ENCODE measurements at places on chromosomes 7 and 10.

GRCh38 chr10:34722404-34722803, 92.7 kb downstream of the PARD3 start:
- DNase-seq: no peak

DNA sequence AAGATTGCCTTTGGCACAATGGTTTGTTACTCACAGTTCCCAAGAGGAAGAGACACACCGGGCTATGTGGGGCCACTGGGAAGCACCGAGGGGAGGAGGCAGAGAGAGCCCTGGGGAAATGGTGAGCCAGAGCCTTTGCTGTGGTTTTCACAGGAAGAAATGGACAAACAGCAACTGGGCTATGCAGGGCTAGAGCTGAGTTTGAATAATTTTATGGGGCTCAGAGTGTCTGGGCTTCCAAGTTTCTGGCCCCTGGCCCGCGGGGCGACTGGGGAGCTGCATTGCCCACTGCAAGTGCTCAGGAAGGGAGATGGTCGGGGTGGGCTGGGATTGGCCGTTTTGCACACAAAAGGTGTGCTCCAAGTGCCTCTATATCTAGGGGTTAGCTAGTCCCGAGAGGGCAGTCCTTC, 92.6 kb downstream of the CHST15 start:
- DNase-seq: no peak

GRCh38 chr7:84971360-84971759, 215.5 kb downstream of the SEMA3D start:
- DNase-seq: no peak

DNA sequence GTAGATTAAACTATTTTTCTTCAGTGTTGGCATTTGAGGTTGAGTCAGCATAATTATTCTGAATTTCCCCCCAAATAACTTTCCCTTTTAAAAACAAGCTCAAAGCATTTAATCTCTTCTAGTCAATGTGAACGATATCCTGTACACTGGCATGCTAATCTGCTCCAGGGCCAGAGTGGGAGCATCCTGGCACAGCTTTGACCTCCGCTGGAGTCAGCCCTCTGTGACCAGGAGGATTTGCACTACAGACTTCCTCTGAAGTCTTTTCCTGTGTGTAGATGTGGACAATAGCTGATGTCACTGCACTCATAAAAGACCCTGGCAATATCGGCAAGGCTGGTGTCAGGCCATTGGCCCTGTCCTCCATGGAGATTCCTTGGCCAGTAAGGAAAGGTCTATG, 340.2 kb downstream of the CDC14C start:
- no peak for DNase-seq

DNA sequence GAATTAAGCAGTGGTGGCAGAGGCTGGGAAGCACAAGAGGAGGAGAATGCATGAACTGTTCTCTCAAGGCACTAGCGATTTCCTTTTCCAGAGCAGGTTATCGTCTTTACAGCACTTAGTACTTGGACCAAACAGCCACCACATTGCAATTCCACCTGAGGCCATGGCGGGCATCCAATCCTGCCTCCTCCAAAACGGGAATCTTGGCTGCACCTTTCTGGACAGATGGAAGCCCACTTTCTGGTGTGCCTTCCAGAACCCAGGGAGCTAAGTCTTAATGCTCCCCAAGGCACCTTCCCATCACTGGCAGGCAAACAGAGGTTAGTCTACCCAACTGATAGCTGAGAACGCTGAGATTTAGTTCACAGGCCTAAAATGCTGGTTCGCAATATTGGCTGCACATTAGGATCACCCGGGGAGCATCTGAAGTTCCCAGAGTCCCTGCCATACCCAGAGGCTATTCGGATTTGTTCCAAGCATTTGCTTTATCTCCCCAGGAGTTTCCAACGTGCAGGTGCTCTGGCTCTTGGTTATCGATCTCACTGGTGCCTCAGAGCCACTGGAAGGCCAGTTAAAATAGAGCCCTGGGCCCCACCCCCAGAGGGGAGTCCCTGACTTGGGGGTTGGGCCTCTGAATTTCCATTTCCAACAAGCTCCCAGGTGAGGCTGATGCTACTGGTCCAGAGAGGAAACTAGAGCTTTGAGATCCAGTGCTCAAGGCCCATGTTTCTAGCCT, 62.2 kb downstream of the KCNMA1 start:
- no peak for DNase-seq

- DNase-seq: no peak
These were observed 28.9 kb downstream of the LRRC27 start for GRCh38 chr10:132360766-132361447.

- no peak for DNase-seq
These were observed 73.5 kb upstream of the MACROH2A2 start for GRCh38 chr10:69979174-69979573.

- DNase-seq: no peak
These were observed 263.4 kb downstream of the KCNMA1 start for GRCh38 chr10:77374189-77374656.

DNA sequence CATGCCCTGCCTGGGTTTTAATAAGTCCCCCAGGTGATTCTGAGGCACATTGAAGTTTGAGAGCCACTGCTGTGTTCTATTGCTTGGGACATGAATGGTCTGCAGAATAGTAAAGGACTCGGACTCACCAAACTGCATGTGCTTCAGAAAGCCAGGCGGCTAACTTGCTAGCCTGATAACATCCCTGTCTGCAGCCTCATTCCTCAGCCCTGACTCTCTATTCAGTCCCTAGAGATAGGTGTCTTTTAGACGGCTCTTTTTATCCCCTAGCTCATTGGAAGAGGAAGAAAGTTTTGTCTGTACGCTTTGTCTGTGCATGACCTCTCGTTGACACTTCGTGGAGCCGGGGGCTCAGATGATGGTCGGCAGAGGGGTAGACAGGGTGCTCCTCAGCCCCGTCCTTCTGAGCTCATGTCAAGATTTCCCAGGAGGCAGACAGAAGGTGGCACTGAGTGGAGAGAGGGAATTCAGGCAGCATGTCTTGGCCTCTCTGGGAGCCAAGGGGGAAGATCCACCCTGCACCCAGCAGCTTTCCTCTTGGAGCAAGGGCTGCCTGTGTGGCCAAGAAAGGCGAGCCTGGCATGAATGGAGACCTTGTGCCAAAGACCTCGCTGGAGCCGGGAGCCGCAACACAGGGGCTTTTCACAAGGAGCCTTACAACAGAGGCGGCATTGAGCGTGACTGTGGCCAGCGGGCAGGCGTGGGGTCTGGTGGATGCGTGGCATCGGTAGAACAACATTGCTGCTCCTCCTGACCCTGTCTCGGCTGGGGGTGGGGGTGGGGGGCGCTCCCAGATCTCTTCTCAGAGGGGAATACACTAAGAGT, 51.1 kb upstream of the PODXL start:
- DNase-seq: no peak

DNA sequence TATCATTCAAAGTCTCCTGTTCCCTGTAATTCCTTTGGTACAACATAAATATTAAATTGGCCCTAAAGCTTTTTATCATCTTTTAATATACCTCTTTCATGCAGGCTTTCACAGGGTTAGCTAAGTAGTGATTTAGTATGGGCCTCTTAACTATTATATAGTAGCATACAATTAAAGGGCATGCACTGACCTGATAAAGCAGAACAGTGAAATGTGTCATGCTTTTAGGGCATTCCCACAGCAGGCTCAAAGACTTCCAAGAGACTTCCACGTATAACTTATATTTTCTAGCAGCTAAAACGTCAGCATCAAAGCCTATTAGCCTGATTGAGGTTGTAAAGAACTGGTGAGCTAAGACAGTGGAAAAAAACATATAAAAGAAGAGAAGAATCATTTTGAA, 35.3 kb downstream of the SAMD8 start:
- no peak for DNase-seq

DNA sequence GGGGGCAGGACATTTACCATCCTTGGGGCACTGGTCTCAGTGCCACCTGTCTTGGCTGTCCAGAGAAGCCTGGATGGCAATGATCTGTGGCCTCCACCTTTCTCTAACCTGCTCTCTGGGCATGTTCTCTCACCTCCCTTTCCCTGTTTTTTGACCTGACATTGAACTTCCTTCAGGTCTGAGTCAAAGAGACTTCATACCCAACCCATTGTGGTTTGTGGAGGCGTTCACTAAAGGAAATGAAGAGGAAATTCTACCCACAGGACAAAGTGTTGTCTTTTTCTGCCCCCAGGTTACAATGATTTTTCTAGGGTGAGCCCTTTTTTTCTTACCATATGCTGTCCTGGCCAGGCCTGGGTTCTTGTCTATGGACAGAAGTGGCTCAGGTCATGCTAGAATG, 76.6 kb downstream of the CYP26A1 start:
- no peak for DNase-seq

DNA sequence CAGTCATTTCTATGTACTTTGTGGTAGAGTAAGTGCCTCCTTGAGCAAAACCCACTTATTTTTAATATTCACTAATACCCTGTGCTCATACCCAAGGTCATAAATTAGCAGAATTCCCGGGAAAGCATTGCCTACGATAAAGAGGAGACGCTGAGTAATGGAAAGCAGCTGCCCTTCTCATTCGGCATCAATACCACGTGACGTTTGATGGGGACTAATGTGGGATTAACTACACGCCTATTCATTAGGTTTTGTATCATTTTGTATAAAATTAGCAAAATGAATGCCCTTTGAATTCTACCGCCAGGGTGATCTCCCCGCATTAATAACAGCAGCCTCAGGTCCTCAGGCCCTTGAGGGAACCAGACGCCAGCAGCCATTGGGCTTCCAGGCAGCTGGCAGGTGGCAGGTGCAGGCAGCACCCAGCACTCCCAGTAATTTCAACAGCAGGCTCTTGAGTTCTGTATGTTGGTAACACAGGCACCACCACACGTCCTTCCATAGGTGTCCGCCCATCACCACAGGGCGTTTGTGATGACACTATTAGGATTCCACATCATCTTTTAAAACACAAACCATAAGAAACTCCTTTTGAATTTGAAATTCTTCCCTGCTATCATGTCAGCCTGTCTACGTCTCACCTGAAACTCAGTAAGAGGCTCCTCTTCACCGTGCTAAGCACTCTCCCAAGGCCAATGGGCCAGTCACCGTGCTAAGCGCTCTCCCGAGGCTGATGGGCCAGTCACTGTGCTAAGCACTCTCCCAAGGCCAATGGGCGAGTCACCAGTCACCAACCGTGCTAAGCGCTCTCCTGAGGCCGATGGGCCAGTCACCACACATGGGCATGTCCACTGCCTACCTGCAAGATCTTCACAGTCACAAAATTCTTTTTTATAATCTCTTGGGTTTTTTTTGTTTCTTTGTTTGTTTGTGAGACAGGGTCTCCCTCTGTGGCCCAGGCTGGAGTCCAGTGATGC, 509.4 kb downstream of the PTPRN2 start:
- no peak for DNase-seq

DNA sequence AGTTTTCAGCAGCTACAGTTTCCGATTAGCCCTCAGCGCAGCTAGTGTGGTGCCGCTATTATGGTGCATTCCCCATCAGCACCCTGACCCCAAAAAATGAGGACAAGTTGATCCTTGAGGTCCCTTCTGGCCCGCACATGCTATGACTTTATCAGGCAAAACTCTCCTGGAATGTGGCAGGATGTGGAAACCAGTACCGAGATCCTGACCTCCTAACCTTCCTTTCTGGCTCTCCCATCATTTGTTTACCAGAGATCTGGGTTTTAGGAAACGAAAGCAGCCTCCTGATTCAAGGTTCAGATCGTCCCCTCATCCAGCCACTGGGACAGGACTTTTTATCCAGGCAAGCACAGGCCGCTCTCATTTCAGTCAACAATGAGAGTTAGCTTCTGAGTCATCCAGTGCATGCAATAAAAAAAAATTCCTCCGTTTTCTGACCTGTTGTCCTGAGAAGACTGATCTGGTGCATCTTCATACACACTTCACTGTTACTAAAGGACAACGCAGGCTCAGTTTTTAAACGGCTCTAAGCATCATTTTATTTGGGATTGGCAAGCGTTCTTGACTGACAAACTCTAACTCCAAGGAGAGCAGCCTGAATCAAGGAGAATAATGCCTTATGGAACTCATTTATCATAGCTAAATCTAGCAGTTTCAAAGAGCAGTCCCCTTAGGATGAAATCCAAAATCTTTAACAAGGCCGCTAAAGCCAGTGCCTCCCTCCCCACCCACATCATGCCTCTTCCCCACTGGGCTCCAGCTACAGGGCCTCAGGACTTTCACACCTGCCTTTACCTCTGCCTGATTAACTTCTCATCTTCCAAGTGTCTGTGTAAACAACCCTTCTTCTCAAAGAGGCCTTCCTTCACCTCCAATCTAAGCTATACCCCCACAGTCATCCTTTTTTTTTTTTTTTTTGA, 17.1 kb downstream of the PDLIM1 start:
- no peak for DNase-seq

DNA sequence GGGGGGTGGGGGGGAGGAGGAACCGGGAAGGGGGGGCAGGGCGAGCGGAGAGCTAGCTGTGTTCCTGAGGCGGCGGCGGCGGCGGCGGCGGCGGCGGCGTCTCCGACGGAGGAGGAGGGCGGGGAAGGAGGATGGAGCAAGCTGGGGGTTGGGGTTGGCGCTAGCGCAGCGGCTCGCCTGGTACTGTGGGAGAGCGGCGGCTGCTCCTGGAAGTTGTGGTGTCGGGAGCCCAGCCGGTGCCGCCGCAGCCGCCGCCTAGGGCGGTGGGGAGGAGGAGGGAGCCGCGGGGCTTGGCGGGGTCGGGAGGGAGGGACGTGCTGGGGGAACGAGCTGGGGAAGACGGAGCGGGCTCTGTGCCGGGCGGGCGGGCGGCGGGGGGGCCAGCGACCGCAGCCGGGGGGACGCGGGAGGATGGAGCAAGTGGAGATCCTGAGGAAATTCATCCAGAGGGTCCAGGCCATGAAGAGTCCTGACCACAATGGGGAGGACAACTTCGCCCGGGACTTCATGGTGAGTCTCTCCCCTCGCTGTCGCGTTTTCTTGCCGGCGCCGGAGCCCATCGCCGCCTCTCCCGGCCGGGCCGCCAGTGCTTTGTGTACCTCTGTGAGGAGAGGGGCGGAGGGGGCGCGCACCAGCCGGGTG, at the start of gene PTPN12:
PTPN12 (plus strand) TSS at position 160 of the 642 bp plus-strand sequence; CDS start at position 412, 252 bp downstream.
- DNase-seq: no peak

- no peak for DNase-seq
These were observed 331.5 kb downstream of the DNAJB6 start for GRCh38 chr7:157668221-157668883.

GRCh38 chr7:155437836-155438235, 20.1 kb upstream of the EN2 start:
- DNase-seq: no peak

DNA sequence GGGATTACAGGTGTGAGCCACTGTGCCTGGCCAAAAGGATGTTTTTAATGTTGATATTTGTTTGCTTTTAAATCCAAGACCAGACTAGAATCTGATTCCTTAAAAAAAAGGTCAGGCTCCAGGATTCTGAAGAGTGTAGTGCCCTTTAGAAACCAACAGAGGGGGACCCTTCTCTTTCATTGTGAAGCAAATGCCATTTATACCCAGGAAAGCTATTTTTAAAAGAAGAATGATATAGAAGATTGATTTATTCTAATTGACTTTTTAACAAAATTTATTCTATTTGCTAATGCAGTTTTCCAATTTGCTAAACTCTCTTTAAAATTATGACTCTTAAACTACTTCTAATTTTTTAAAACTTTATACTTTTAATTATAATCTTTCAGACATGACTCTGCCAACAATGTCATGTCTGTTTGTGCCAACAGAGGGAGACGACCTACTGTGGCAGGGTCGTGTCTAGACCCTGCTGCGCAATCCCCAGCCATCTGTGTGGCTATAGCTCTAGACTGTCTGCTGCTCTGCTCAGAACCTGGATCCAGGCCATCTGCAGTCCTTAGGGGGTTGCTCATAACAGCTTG, 201.0 kb upstream of the IMMP2L start:
- DNase-seq: no peak

- no peak for DNase-seq
These were observed 340.6 kb upstream of the GALNT17 start for GRCh38 chr7:70791341-70791740.

GRCh38 chr10:62075912-62076311, 174.4 kb downstream of the ARID5B start:
- DNase-seq: no peak

GRCh38 chr7:14419531-14419930, 430.1 kb upstream of the ETV1 start:
- no peak for DNase-seq

All from NCI-H1048 (cell line).